ENCODE measurements at places on chromosomes 5 and 9. TPM values are rescaled to one million over a fixed set of nuclear protein-coding genes. Genes with fewer than 3 reads are reported as not detected.
A peak's percentile ranks its signal among the peaks of the same experiment; 100 is the strongest.

DNA sequence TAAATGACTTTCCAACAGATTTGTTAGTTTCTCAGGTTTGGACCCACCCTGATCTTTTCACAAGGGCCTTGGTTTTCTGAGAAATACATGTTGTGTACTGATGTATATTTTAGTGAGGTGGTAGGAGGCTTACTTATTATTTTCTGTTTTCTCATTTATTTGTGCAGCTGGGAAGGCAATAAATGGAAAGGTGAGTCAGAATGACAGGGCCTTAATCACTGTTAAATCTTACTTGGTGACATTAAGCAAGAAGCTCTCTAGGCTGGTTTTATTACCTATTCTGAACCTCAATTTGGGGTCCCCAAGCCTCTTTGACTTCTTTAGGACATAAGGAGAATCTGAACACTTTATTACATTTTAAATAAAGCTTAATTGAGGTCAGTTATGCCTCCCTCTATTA is 214.0 kb upstream of the DAB2 start:
- H3K4me3 ChIP-seq: no peak overlapping the region
- DNase-seq: no peak
- H3K27me3 ChIP-seq: no peaks in the 10 kb centered on the region
- H3K27ac ChIP-seq: no peak overlapping the region
- H3K36me3 ChIP-seq: no peaks in the 10 kb centered on the region
- H3K4me1 ChIP-seq: no peaks in the 10 kb centered on the region

DNA sequence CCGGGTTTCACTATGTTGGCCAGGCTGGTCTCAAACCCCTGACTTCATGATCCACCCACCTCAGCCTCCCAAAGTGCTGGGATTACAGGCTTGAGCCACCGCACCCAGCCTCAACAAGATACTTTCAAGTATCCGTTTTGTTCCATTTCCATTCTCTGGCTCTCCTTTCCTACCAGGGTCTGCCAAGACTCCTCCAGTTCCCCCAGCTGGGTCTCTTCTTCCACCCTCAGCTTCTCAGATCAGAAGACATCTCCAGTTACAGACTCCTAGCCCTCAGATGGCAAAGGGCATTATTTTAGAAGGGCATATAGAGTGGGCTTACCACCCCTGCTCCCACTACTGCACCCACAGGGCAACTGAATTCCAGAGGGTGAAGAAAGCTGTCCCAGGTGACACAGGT is 1.5 kb upstream of the PDGFRB start:
- no peak overlapping the region for H3K4me3 ChIP-seq
- H3K27ac ChIP-seq: peak overlapping the region; percentile 86
- peaks cover 9% of the 10 kb centered on the region for H3K27me3 ChIP-seq
- DNase-seq: no peak

DNA sequence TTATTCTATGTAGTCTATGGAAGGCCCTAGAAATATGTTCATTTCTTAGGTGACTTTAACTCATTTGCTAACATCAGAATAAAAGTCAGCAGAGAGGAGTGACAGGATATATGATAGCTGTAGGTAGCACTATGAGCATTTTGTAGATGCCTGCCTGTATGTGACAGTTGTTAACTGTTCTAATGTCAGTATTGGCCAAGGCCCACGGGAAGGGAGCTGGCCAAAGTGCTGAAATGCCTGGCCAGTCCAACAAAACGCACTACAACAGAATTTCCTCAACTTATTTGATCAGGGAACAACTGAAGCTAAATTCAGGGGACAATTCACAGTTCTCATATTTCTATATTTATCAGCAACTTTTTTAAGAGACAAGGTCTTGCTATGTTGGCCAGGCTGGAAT is 20.8 kb downstream of the SV2C start:
- H3K27ac ChIP-seq: no peak overlapping the region
- H3K4me1 ChIP-seq: no peaks in the 10 kb centered on the region
- no peaks in the 10 kb centered on the region for H3K36me3 ChIP-seq
- no peaks in the 10 kb centered on the region for H3K27me3 ChIP-seq
- no peak for DNase-seq
- no peak overlapping the region for H3K4me3 ChIP-seq

GRCh38 chr9:104774132-104774531 is 10.2 kb downstream of the NIPSNAP3B start:
- H3K27ac ChIP-seq: no peak overlapping the region
- no peaks in the 10 kb centered on the region for H3K27me3 ChIP-seq
- no peaks in the 10 kb centered on the region for H3K36me3 ChIP-seq
- H3K4me1 ChIP-seq: peaks cover 6% of the 10 kb centered on the region

GRCh38 chr5:1777281-1778137 is 22.1 kb downstream of the MRPL36 start:
- H3K27ac ChIP-seq: no peak overlapping the region
- peak; percentile 56 for DNase-seq
- no peak overlapping the region for H3K4me3 ChIP-seq
- no peaks in the 10 kb centered on the region for H3K27me3 ChIP-seq
- H3K36me3 ChIP-seq: no peaks in the 10 kb centered on the region

DNA sequence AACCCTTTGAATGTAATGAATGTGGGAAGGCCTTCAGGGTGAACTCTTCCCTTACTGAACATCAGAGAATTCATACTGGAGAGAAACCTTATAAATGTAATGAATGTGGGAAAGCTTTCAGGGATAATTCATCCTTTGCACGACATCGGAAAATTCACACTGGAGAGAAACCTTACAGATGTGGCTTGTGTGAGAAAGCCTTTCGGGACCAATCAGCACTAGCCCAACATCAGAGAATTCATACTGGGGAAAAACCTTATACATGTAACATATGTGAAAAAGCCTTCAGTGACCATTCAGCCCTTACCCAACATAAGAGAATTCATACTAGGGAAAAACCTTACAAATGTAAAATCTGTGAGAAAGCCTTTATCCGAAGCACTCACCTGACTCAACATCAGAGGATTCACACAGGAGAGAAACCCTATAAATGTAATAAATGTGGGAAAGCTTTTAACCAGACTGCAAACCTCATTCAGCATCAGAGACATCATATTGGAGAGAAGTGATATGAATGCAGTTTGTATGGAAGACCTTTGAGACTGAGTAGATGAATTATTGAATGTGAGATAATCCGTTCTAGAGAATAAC is 24.6 kb downstream of the ZNF454 start:
- no peak overlapping the region for H3K4me3 ChIP-seq
- no peak overlapping the region for H3K27ac ChIP-seq
- no peaks in the 10 kb centered on the region for H3K4me1 ChIP-seq
- DNase-seq: no peak

GRCh38 chr5:39024005-39024404 is 50.2 kb downstream of the RICTOR start:
- no peak for DNase-seq
- H3K27ac ChIP-seq: no peak overlapping the region
- peaks cover 10% of the 10 kb centered on the region for H3K36me3 ChIP-seq
- H3K4me3 ChIP-seq: no peak overlapping the region
- no peaks in the 10 kb centered on the region for H3K27me3 ChIP-seq

DNA sequence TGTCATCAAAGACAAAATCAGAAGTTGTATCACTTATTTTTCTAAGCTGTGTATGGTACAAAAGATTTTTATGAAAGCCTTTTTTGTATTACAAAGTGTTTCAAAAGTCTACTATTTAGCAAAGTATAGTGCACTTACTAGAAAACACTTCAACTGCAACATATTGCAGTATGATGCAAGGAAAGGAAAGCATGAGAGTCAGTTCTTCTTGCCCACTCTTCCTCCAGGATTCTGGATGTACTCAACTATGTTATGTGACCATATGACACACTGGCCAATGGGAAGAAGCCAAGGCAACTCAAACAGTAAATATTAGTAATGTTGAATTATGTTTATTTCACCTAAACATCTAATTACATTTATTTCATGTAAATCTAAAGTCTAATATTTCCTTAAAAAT is 49.5 kb upstream of the TYRP1 start:
- H3K36me3 ChIP-seq: no peaks in the 10 kb centered on the region
- no peak overlapping the region for H3K4me3 ChIP-seq
- H3K27me3 ChIP-seq: no peaks in the 10 kb centered on the region
- H3K27ac ChIP-seq: no peak overlapping the region
- no peaks in the 10 kb centered on the region for H3K4me1 ChIP-seq

GRCh38 chr5:73450137-73450536 is 1.6 kb upstream of the FOXD1 start:
- H3K27ac ChIP-seq: no peak overlapping the region
- no peak overlapping the region for H3K4me3 ChIP-seq
- peaks cover 93% of the 10 kb centered on the region for H3K27me3 ChIP-seq
- H3K4me1 ChIP-seq: peaks cover 30% of the 10 kb centered on the region
- no peak for DNase-seq
- no peaks in the 10 kb centered on the region for H3K36me3 ChIP-seq

- no peak overlapping the region for H3K4me3 ChIP-seq
- no peak overlapping the region for H3K27ac ChIP-seq
- no peaks in the 10 kb centered on the region for H3K4me1 ChIP-seq
Observed at GRCh38 chr5:30405821-30406220, 787.7 kb upstream of the CDH6 start.

Gene TSLP
- total RNA-seq: 0.38 TPM

Gene ZBED3
- 2.2 TPM for total RNA-seq

Gene WNT8A
- total RNA-seq: not detected

Gene TRPM3
- total RNA-seq: 0.11 TPM

Gene AIF1L
- total RNA-seq: 28.7 TPM

Gene C5orf22
- 19.2 TPM for total RNA-seq

Gene LAMC3
- 5.0 TPM for total RNA-seq
